ENCODE measurements at places on chromosomes 12 and 14.

GRCh38 chr14:51783765-51784164 lies 76.6 kb upstream of the GNG2 start:
- no peak for DNase-seq

- DNase-seq, result no peak
Measured at GRCh38 chr12:130748786-130749185, 32.7 kb upstream of the RIMBP2 start.

GRCh38 chr14:44898551-44898950 lies 63.2 kb downstream of the KLHL28 start:
- DNase-seq, result no peak

DNA sequence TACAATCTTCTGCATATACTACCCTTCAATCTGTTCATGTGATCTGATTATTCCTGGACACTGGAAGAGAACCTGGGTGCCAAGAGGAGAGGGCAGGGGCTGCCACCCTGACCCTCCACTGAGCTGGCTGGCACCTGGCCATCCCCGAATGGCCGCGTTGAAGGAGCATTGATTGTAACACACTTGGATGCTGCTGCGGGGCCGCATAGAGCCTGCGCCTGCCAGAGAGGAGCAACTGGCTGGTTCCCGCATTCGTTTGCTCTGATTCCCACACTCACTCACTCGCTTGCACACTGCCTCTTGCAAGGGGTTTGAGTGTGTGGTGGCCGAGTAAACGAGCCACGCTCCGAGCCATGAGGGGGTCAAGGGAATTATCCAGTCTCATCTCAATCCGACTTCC lies 32.4 kb downstream of the PSEN1 start:
- DNase-seq, result no peak

DNA sequence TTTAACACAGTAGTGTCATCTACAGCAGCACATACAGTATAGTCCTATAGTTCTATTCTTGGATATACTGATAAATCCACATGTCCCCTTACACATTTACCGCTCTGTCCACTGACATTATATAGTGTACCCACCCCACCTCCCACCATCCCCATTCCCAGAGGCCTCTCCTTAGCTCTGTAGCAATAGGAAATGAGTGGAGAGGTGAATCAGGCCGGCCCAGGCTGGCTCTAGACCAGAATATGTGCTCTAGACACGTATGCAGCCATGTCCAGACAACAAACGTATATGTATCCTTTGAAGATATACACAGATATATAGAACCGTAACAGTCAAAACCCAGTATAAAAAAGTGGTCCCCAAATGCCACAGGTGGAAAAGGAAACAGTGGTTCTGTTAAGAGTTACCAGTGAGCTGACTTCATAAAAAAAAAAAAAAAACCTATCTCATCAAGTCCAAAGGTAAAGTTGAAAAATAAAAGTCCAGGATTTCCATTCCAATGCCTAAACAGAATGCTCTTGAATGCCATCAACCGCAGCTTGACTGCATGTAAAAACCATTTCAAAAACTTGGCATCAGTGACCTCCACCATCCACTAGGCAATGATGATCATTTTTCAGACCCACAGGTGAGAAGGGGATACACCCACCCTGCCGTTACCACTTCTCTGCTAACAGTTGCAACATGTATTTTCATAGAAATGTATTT lies 16.7 kb downstream of the EGLN3 start:
- no peak for DNase-seq

DNA sequence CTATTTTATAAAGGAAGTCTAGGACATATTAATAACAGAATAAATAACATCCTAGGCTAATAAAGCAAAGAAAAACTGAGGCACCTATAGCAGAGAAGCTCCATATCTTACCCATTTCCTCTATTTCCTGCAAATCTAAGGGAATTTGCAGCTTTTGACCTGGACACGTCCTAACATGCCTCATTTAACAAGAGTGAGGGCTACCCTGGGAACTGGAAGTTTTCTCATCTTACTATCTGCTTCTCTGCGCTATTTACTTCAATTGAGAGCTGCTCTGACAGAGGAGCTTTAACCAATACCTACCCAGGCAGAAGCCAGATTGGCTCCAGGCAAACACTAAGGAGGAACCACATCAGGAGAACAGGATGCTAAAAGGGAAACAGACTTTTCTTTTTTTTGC lies 5.7 kb downstream of the YBX3 start:
- no peak for DNase-seq

DNA sequence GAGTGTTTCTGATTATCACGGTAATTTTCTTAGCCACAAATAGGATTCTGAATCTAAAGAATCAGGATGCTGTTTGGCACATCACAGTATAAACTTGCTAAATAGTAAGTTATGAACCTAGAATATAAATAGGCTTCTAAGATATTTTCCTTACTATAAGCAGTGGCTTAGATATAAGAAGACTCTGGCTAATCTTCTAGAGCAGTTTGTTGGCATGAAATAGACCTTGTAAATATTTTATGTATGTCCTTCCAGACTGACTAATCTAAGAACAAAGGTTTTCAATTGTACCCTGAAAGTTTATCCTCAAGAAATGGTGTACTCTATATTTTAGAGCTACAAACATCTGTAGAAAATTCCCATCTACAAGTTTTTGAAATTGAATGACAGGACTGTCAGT lies 48.3 kb downstream of the LMNTD1 start:
- no peak for DNase-seq

DNA sequence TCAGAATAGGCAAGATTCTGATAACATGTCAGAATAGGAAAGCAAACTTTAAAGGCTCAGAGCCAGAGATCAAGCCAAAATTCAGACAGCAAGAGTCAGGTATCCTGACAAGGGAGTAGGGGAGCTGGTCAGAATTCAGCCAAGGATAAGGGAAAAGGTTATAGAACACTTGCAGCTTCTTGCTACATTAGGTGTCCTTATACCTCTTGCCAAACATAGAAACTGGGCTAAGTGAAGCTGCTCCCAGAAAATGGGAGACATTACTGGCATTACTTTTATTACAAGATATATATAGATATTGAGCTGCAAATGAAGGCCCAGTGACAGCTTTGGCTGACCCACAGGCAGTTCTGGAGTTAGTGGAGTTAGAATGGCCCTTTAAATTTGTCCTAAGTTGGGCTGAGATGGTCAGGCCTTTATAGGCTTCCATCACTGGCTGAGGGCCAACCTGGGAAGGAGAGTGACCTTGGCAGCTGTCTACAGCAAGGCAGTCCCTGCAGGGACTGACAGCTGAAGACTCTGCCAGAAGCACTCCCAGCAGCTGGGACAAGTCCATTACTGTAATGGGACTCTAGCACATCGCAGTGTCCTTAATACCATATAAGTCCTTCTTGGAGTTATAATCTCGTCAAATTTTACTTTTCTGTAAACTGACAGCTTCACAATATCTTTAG lies 83.0 kb downstream of the LRRC9 start:
- DNase-seq, result no peak

GRCh38 chr14:70069186-70069585 lies 119.6 kb downstream of the SLC8A3 start:
- DNase-seq, result no peak

GRCh38 chr14:51228391-51228790 lies 11.7 kb upstream of the TMX1 start:
- no peak for DNase-seq

GRCh38 chr14:60276347-60276746 lies 27.3 kb downstream of the PPM1A start:
- no peak for DNase-seq

DNA sequence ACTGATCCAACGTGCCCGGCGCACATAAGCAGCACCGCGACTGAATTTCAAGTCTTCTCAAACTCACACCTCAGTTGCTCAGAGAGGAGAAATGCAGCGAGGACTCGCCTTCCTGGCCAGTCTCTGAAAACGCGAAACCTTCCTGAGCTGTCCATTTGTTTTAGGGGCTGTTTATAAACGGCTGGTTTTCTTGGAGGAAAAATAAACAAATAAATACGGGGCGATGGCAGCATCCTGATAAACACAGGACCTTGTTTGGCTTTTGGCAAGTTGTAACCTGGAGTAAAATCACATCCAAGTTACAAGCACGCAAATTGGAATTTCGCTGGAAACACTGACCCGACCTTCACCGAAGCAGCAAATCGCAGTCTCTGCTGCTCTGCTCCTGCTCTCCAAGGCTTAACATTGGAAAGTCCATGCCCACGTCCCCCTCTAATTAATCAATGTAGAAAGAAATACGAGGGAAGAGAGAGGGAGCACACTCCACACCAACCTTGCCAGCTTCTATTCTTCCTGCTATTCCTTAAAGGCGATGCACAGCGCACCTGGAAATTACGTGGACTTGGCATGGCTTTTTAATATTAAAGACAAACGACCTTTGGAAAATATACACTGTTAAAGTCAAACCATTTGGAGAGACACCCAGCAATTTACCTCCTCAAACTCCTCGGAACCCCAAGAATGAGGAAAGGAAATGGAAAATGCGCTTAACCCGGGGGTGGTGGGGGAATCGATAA lies 248.8 kb downstream of the APAF1 start:
- DNase-seq, result no peak

DNA sequence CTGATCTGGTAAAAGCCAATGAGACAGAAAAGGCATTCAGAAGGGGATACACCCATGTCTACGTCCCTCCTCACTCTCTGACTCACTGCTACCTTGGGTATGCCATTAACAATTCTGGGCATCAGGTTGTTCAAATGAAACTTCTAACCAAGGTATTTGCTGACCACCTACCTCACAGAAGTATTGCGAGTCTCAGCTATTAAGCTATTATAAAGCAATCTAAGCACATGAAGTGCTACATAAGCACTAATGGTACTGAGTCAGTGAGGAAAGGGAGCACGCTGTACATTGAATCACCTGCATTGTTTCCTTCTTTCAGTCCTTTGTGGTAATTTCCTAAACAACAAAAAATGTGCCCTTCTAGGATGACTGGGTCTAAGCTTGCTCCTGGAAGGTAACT lies 62.8 kb upstream of the CCDC91 start:
- DNase-seq, result no peak

DNA sequence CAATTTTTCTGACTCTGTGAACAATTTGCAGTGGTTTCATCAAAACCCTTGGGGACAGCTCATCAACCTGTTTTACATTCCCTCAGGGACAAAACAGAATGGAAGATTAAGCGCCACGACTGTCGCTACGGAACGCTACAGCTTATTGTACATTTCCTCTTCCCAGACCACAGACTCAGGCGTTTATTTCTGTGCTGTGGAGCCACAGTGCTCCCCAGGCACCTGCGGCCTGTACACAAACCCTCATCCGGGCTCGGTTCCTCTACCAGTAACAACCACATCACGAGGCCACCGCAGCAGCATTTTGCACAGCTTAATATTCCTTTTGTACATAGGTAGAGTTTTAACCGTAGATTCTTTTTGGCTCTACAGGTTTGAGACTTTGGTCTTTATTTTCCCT lies 397.4 kb upstream of the OR4E1 start:
- no peak for DNase-seq

- DNase-seq, result no peak
Measured at GRCh38 chr12:10194160-10194670, 15.4 kb downstream of the TMEM52B start.

DNA sequence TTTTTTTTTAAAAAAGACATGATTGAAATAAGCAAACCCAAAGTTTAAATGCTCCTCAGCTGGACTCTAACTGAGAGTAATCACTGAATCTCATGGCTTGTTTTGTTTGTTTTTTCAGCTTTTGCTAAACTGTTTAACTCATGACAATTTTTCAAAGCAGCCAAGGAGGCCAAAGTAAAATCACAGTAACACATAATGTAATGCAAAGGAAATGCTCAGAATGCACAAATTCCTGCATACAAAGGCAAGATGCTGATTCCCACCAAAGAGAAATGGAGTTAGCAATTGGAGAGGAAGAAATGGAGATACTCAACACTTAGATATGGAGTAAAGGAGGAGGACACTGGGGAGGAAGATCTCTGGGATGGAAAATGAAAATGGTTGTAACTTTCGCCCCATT lies 126.2 kb upstream of the SOX5 start:
- no peak for DNase-seq

GRCh38 chr14:101591121-101591520 lies 29.8 kb downstream of the DIO3 start:
- DNase-seq, result no peak

DNA sequence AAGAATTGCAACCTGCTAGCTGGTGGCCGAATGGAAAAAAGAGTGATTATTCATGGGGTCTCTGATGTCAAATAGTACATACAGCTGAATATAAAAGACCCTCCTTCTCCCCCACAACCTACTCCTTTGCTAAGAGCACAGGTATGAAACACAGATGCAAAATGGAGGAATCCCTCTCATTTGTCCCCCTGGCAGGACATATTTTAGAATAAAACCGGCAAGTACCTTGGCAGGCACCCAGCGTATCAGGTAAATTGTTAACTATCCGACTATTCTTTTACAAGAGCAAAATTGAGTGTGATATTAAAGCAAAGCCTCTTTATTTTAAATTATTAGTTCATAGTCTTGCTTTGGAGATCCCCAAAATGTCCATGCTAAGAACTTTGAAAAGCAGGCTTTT lies 73.7 kb upstream of the USP44 start:
- DNase-seq, result no peak

- no peak for DNase-seq
Measured at GRCh38 chr14:94754391-94754942, 15.4 kb downstream of the GSC start.

GRCh38 chr14:65100922-65101541 lies 1.3 kb downstream of the MAX start:
- no peak for DNase-seq

- no peak for DNase-seq
Measured at GRCh38 chr12:10285919-10286318, 21.8 kb upstream of the KLRD1 start.

GRCh38 chr12:52552055-52552454 lies 890 bp downstream of the KRT71 start:
- no peak for DNase-seq

DNA sequence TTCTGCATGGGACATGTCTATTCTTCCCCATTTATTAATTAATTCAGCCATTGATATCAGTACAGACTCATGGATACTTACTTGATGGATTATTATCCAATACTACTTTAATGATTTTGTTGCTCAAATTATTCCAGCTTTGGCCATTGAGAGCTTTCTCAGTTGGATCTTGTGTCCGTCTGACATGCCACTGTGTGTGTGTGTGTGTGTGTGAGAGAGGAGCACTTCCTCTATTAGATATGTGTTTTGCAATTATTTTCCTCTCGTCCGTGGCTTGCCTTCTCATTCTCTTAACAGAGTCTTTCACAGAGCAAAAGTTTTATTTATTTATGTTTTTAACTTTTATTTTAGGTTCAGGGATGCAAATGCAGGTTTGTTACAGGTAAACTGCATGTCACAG lies 194.2 kb downstream of the ADGRD1 start:
- DNase-seq, result no peak

DNA sequence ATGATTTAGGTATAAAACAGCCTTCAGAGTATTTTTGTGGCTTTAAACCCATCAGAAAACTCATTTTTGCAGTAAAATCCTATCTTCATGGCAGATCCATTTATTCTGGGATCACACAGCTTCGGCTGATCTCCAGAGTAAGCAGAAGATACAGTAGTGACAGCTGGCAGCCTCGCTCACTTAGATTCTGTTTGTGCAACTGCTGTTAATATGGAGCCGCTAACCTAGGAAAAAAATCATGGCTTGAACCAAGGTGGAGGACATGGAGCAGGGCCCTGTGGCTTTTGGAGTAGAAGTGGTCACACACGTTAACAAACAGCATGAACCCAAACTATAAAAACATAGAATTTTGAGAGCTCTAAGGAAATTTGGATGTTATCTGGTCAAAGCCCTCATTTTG lies 137.2 kb upstream of the ARHGAP5 start:
- no peak for DNase-seq

GRCh38 chr12:57242691-57243454 lies 8.1 kb downstream of the STAC3 start:
- DNase-seq, result no peak

GRCh38 chr12:130116791-130117190 lies 45.5 kb upstream of the FZD10 start:
- DNase-seq, result no peak

- no peak for DNase-seq
Measured at GRCh38 chr14:22657861-22658260, 13.7 kb upstream of the OR6J1 start.

All from omental fat pad (tissue), 4 donors.